ENCODE measurements at places on chromosomes 6 and 20.

DNA sequence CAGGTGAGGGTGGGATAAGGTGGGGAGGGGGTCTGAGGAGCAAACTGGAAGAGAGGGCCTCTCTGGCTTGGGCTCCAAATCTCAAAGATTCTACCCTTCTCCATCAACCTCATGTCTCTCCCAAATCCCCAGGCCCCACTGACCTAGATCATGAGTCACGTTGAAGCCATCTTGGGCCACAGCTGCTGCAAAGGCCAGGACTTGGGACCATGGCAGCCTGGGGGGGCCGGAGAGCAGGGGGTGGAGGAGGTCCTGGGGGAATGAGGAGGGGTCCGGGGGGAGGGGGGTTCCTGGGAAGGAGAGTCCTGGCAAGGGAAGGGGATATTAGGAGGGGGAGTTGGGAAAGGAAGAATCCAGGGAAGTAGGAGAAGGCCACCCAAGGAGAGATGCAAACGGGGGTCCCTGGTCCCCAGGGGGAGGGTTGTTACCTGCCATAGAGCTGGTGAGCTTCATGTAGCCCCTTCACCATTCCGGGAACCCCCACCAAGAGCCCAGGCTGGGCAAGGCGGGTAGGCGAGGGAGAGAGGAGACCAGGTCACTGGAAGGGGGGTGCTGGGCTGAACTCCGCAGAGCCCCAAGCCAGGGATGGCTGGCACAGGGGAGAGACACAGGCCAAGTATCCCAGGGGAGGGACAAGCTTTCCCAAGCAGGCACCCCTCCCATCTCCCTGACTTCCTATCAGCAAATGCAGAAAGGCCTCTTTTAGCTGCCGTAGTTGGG lies 12.7 kb downstream of the GGT7 start:
- DNase-seq = no peak

DNA sequence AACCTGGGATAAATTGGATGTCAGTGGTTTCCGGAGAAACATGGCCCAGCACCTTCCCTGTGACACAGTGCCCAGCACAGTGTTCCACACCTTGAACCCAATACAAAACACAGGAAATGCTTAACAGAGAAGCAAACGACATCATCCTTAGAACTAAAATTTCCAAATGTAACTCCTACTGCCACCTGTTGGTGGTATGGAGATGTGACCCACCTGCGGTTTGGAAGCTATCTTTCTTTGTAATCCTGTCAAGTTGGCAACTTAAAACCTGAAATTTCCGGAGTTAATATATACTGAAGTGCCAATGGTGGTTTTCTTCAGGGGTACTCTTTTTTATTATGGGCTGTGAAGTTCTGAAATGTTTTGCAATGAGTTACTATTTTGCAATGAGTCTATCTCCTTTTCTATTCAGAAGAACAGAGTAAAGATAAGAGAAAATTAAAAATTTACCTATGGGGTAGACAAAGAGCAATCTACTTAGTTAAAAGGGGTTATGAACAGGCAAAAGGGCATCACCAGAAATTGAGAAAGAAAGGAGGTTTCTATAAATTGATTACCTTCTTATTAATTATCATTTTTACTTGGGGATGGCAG lies 658.8 kb downstream of the PTPRT start:
- DNase-seq = no peak

GRCh38 chr6:90429713-90430112 lies 133.1 kb upstream of the BACH2 start:
- DNase-seq = no peak

DNA sequence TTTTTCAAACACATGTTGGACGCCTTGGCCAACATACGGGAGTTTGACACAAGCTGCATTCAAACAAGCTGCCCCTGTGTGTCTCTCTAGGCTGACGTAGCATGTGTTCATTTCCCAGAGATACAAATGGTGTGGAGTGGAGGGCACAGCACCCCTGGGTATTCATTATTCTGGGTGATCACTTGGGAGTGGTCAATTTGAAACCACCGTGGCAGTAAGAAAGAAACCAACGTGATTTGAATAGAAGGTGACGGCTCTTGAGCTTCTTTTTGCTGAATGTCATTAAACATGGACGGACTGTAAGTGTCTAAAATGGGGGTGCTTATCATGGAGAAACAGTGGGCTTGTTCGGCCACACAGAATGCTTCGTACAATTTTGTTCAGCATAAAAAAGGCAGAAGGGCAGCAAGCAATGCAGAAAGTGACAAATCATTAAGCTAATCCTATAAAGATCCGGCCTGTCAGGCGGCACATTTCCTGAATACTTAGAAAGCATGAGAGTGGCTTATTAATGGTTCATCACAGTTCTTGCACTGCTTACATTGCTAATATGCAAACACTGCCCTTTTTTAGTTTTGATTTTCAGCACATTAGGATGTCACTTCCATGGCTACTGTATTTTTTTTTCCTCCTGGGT lies 1261.9 kb upstream of the CITED2 start:
- DNase-seq = no peak

Measured in HFFc6 (cell line).